Esophagus muscularis mucosa (tissue), 4 donors: ENCODE measurements at places on chromosomes 7 and 10.
A peak's percentile ranks its signal among the peaks of the same experiment; 100 is the strongest.

- DNase-seq = no peak
These were observed 254.9 kb downstream of the KIAA1217 start for GRCh38 chr10:24463611-24464426.

DNA sequence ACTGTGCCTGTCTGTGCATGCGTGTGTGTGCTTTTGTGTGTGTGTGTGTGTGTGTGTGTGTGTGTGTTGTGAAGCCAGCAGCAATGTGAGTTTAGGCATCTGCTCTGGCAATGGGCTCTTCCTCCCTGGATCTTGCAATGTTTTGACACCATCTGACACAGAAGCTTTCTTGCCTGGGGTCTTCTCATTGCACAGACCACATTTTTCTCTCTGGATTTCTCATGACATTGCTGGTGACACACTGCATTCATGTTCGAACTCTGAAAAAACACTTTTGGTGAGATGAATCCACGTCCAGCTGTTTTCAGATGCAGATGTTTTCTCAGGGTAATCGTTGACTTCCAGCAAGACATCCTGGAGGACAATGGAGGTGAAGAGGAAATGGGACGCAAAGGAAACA lies 63.0 kb upstream of the FZD8 start:
- no peak for DNase-seq

DNA sequence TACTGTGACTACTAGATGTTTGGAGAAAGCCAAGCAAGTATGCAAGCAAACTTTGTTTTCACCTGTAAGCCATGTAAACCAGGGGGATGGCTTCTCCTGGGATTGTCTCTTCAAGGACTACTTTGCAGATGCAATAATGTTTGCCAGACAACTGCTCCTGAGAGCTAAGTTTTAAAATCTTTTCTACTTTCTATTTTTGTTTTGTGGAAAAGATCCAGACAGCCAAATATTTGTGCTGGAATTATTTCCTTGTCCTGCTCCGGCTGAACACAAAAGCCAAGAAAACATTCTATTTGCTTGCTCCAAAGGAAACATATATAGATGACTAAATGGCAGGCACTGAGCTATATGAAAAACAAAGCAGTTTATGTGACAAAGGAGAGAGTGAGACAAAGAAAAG lies 51.6 kb downstream of the TFPI2 start:
- no peak for DNase-seq

DNA sequence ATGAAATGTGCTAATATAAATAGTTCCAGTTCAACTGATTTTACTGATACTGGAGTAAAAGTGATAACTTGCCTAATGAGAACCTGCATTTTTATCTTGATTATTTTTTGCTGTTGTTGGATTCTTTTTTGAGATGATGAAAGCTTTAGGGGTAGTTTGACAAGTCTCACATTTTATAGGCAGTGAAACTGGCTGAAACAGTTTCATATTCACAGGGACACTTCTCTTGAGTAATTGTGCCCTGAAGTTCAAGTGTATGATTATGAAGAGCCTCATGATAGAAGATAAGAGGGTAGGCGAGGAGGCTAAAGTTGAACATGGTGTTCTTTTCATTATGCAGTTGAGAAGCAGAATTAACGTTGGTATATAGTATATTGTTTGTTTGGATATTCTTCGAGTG lies 5.1 kb downstream of the AUTS2 start:
- no peak for DNase-seq

GRCh38 chr7:102829075-102829474 lies 80.3 kb downstream of the FAM185A start:
- no peak for DNase-seq

DNA sequence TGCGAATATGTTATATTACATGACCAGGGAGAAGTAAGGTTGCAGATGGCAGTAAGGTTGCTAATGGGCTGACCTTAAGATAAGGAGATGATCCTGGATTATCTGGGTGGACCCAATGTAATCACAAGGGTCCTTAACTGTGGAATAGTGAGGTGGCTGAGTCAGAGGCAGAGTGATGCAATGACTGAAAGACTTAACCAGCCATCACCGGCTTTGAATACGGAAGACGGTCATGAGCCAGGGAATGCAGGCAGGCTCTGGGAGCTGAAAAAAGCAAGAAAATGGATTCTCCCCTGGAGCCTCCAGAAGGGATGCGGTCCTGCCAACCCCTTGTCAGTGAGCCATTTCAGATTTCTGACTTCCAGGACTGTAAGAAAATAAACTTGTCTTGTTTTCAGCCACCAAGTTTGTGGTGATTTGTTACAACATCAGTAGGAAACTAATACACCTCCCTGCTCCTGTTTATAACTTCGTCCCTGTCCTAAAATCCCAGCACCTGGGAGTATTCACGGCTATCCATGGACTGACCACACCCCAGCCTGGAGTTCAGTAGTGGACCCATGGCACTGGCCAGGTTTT lies 4.6 kb upstream of the C10orf95 start:
- DNase-seq = no peak

DNA sequence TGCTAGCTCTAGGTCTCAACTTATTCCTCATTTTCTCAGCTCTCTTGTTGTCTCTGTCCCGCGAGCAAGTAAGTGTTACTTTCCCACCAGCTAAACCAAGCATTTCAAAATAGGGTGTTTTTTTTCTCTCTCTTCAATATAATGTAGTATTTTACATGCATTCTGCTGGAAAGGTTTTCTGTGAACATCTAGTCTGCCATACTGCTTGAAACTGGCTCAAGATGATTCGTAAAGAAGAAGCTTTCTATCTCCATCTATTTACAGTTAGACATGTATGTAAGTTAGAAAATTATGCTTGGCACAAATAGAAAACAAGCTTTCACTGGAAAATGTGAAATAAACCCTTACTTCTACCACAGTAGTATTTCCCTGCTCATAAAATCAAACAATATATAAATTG lies 31.2 kb downstream of the C1QL3 start:
- no peak for DNase-seq

GRCh38 chr10:132499367-132499685 lies 38.3 kb upstream of the INPP5A start:
- no peak for DNase-seq

GRCh38 chr7:15620491-15621185 lies 58.8 kb upstream of the AGMO start:
- DNase-seq = no peak

GRCh38 chr7:3538041-3538440 lies 237.0 kb downstream of the SDK1 start:
- peak; percentile 88 for DNase-seq

DNA sequence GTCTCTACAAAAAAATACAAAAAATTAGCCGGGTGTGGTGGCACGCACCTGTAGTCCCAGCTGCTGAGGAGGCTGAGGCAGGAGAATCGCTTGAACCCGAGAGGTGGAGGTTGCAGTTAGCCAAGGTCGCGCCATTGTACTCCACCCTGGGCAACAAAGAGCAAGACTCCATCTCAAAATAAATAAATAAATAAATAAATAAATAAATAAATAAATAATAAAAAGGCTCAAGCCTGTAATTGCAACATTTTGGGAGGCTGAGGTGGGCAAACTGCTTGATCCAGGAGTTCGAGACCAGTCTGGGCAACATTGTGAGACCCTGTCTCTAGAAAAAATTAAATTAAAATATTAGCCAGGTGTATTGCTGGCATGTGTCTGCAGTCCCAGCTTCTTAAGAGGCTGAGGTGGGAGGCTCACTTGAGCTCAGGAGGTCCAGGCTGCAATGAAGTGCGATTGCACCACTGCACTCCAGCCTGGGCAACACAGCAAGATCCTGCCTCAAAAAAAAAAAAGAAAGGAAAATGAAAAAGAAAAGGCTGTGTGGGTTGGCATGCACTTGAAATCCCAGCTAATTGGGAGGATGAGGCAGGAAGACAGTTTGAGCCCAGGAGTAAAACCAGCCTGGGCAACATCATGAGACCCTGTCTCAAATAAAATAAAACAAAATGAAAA lies 27.6 kb upstream of the SRGN start:
- DNase-seq = no peak

GRCh38 chr10:60433684-60434083 lies 44.0 kb upstream of the ANK3 start:
- DNase-seq = no peak

- DNase-seq = no peak
These were observed 80.9 kb downstream of the NEURL1 start for GRCh38 chr10:103574097-103575061.

GRCh38 chr7:37111459-37111858 lies 337.2 kb downstream of the ELMO1 start:
- DNase-seq = no peak

GRCh38 chr10:565676-566075 lies 123.8 kb downstream of the DIP2C start:
- no peak for DNase-seq

- DNase-seq = no peak
These were observed 884.1 kb downstream of the CCSER2 start for GRCh38 chr10:85212526-85212925.

DNA sequence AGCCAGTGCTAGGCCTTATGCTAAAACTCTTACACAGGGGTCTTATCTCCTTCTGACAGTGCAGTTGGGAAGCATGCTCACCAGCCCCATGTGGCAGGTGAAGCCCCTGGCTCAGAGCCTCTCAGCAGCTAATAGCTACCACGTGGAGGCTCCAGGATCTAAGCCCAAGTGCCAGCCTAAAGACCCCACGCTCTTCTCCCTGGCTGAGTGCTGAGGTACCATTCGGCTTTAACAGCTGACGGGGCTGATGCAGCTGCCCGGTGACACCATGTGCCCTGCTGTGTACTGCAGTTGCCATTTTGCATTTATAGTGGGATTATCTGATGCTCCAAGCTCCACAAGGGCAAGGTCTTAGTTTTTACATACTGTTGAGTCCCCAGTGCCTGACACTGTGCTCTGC lies 515.7 kb upstream of the GALNT17 start:
- no peak for DNase-seq

GRCh38 chr7:44633254-44634186 lies 27.1 kb downstream of the OGDH start:
- no peak for DNase-seq

DNA sequence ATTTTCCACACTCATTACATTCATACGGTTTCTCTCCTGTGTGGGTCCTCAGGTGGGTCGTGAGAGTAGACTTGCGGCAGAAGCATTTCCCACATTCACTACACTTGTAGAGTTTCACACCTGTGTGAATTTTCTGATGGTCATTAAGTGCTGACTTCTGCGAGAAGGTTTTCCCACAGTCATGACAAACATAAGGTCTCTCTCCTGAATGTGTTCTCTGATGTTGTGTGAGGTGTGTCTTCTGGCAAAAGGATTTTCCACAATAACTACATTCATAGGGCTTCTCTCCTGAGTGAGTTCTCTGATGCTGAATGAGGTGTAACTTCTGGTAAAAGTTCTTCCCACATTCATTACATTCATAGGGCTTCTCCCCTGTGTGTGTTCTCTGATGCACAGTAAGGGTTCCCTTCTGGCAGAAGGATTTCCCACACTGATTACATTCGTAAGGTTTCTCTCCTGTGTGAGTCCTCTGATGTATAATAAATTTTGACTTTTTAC lies 15.1 kb downstream of the ZNF12 start:
- no peak for DNase-seq

DNA sequence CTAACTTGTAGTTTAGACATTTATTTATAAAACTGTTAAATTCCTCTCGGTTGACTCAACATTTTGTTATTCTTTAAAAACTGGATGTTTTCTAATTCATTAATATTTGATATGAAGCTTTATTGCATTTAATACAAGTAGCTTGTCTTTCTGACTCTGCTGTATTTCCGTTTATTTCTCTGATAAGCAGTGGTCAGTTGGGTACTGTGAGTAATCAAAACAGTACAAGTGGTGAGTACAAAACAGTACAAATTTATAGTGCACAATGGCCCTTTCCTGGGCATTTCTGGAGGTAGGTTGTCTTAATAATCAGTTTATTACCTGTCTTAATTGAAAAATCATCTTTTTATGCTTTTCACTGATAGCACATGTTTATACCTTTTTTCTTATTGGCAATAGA lies 182.7 kb downstream of the CCSER2 start:
- no peak for DNase-seq

- no peak for DNase-seq
These were observed at the start of gene LOXL4 for GRCh38 chr10:98267894-98268693. TSS of gene LOXL4 (minus strand) at chr10:98268194. CDS start at chr10:98263019, 5,175 bp downstream.

- no peak for DNase-seq
These were observed 128.2 kb upstream of the CHST15 start for GRCh38 chr10:124221356-124222317.

GRCh38 chr10:87838650-87839049 lies 20.6 kb upstream of the ATAD1 start:
- DNase-seq = no peak

DNA sequence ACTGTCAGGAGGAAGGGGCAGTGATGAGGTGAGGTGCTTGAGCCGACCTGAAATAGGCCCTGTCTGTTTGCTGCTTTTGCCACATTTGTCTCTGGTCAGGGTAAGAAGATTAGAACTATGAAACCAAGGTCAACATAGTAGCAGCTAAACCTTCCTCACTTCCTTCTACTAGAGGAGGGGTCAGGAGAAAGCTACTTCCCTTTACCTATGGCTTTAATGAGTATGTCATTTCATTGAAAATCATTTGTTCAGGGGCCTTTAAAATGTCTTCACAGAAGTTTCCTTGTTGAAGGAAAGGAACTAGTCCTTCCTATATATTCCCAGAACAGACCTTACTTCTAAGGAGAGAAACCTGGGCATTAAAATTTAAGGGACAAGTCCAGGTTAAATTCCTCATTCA lies 19.0 kb downstream of the HYAL4 start:
- no peak for DNase-seq

DNA sequence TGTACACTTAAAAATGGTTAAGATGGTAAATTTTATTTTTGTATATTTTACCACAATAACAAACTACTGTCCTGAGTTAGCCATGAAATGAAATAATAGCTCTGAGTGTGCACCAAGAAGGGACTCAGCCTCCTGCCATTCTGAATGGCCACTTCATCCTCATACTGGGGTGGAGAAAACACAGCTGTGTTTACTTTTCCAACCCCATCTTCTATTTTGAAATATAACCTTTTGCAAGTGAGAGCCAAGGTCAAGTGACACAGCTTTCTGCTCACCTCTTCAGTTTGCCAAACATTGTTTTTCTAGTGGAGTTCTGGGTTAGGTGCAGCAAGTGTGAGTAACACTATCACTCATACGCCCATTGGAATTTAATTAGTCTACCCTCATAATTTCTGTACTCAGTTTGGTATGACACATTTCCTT lies 107.4 kb upstream of the GLCCI1 start:
- no peak for DNase-seq

DNA sequence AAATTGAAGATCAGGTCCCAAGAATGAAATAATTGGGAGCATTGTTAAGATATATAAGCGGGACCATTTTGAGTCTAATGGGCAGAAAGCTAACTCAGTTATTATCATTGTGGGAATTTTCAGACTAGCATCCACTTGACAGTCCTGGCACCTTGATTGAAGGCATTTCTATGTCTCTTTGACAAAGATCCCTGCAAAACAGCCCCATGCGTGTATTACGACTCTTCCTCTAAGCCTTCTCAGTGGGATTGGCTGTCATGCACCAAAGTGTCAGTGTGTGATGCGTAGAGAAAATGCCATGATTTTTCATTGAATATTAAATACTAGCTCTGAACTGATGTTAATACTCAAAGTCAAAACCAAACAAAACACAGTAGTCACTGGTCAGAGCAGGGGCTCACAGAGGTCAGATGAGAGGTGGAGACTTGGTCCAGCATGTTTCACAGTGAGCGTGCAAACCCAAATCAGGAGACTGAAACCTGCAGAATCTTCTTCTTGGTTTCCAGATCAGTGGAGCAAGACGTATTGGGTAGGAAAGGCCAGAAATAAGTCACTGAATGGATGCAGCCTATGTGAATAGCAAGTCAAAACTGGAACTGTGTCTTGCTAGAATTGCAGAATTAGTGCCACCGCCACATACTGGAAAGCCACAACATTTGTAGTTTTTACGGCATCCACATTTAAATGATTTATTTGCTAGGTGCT lies 303.6 kb upstream of the AKR1E2 start:
- no peak for DNase-seq

- DNase-seq = no peak
These were observed 218.5 kb downstream of the DNAJB6 start for GRCh38 chr7:157555313-157555712.
